Lung microvascular endothelial cell (primary cell): ENCODE measurements at places on chromosomes 1 and 21. TPM values are rescaled to one million over a fixed set of nuclear protein-coding genes. Genes with fewer than 3 reads are reported as not detected.

- DNase-seq, result no peak
These were observed 2.0 kb downstream of the KCNA3 start for GRCh38 chr1:110672753-110673108.

The FAM229A gene
- 0.22 and 0.99 TPM in 2 replicates for total RNA-seq

- DNase-seq, result peak; percentile 2
These were observed 3.5 kb downstream of the PAPPA2 start for GRCh38 chr1:176466514-176466913.

The XCL1 gene
- total RNA-seq, result not detected in 2 replicates

DNA sequence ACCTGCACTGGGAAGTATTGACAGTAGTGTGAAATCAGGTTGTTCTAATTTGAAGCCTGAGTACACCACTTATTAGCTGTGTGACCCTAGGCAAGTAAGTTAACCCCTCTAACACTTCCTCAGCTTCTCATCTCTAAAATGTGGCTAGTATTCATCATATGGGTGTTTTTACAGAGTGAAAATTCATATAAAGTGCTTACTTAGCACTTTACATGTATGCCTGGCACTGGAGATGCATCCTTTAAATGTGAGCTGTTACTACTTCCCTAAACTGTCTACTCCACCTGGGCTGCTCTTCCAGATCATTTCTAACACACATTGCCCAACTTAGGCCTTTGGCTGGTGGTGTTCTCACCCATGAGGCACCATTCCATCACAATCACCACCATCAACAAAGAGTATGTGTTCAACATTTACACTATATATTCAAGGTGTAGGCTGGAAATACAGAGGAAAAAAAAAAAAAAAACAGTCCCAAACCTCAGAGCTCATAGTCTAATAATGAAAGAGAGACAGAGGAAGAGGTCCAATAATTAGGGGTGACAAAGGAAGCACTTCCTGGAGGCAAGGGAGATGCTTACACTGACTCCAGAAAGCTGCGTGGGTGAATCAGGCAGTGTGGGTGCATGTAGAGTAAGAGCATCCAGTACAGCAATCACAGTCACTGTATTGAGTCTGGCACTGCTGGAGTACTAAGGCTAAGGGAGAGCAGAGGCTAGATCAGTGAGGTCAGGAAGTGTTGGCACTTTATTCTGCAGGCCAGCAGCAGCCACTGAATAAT lies 3.6 kb downstream of the STX6 start:
- no peak for DNase-seq

GRCh38 chr1:1020000-1020404 lies at the start of gene AGRN:
Gene AGRN (plus strand): TSS chr1:1020120. CDS start chr1:1020173, 53 bp downstream.
- no peak for DNase-seq

DNA sequence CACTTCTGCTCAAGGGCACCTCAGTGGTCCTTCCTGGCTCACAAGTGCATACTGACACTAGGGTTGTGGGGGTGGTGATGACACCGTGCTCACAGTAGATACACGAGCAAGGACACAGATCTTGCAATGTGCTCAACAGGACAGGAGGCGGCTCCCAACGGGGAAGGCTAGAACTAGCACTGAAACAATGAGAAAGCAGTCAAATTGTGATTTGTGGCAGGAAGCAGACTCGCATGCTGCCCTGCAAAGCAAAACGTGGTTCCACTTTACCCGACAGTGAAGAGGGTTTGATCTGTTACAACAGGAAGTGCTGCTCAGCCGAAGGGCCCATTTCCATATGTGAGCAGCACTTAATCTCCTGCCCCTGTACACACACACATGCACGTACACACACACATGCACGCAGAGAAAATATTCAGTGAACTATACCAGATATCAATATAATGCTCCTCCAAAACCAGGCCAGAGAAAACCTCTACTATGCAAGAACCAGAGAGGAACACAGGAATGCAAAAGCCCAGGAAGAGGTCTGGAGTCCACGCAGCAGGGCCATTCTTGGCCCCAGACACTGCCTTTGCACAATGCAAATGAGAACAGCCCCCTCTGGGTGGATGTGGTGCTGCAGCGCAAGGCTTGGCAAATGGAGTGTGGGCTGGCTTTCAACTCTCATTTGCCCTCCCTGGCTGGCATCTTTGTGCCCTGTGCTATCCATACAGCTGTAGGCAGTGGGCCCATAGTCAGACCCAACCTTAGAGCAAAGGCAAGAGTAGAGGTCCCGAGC lies 47.1 kb downstream of the KANK4 start:
- peak; percentile 51 for DNase-seq

The FMO4 gene
- 0.79 and 1.1 TPM in 2 replicates for total RNA-seq
